A673 (cell line): ENCODE measurements at places on chromosomes 13 and 19.

GRCh38 chr13:110000534-110001345 is 214.4 kb upstream of the IRS2 start:
- no peak for DNase-seq

- no peak for DNase-seq
Measured at GRCh38 chr13:101473458-101473857, 21.0 kb downstream of the ITGBL1 start.

- peak; percentile 3 for DNase-seq
Measured at GRCh38 chr19:28103921-28104320, 1109.0 kb downstream of the UQCRFS1 start.

GRCh38 chr13:100637796-100638195 is 36.8 kb downstream of the TMTC4 start:
- DNase-seq, result no peak

DNA sequence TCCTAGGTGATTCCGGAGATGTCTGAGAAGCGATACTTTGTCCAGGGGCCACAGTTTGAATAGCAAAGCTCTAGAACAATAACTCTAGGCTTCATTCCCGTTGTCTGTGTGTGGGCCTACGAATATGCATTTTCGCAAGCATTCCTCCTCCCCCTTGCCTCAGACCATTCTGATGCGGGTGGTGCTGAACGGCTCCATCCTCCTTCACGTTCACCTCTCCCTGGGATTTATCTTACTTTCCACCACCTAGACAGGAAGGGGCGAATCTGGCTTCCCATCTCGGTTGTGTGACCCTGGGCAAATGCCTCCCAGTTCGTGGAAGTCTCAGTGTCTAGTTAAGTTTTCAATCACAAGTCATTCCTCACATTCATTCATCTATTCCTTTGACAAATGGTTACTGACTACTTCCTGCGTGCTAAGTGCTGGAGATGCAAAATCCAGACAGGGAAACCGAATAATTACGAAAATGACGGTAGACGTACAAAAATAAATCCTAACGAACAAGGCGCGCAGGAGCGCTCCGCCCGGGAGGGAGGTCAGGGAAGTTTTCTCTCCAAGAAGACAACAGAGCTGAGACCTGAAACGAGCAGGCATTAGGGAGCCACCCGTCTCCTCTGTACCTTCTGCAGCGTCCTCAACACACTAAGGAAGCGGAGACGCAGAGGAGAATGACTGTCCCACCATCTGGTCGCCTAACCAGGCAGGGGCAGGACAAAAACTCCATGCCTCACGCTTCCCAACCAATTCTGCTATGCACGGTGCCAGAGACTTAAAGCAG is 1.3 kb upstream of the CNOT3 start:
- no peak for DNase-seq
